ENCODE measurements at places on chromosomes 2 and 18.
A peak's percentile ranks its signal among the peaks of the same experiment; 100 is the strongest.

DNA sequence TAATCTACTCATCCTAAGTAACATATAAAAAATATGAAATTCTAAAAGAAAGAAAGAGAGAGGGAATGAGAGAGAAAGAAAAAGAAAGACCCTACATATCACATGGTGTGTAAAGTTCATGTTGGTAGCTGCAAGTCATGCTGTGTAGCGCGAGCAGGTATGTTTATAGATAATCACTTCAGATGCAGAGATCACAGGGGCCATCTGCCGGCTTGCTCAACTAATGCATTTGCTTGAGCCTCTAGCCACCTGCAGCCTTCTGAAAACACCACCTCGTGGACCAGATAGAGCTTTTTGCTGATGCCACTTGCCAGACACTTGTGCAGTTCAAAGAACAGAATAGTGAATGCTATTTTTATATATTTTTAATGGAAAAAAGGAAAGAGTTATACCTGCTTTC, 37.6 kb downstream of the CDH7 start:
- no peak for DNase-seq

DNA sequence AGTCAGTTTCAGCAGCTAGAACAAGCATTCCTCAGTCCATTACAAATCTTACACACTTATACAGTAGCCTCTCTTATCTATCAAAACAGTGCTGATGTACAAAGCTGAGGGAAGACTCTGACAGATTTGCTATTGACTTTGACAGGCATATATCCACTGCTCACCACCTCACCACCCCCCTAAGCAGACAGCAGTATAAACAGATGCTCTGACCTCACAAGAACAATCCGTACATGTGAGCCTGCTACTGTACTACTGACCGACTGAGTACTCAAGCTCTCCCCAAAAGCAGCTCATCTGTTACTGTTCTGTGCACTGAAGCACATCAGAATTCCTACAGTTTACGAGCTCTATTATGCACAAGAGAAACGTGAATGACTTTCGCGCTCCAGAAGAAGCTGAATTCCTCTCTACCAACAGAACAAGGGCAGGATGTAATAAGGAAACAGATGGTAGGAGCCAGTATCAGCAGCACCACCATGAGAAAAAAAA, 95.6 kb upstream of the PDE1A start:
- DNase-seq = no peak

- DNase-seq = peak; percentile 38
Observed at GRCh38 chr2:229748950-229749349, 34.6 kb upstream of the DNER start.

GRCh38 chr2:15556311-15556930, 4.7 kb downstream of the NBAS start:
- no peak for DNase-seq

DNA sequence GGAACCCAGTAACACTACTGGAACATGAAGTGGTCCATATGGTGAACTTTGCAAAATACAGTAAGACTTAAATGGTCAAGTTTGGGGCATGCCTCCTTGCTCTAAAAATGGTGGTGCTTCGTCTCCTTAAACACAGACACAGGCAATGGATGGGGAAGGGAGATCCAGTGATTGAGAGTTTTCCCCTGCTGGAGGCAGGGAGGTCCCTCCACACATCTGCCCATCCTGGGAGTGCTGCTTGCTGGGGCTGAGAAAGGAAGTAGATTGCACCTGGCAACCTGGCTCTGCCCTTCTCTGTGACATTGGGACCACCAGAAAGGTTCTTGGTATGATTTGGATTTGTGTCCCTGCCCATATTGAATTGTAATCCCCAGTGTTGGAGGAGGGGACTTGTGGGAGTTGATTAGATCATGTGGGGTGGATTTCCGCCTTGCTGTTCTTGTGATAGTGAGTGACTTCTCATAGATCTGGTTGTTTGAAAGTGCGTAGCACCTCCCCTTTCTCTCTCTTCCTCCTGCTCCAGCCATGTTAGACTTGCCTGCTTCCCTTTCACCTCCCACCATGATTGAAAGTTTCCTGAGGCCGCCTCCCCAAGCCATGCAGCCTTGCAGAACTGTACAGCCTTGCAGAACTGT, 35.4 kb upstream of the SKOR2 start:
- DNase-seq = no peak

GRCh38 chr2:183798535-183798934, 674.3 kb downstream of the NUP35 start:
- DNase-seq = no peak

GRCh38 chr18:5964996-5965395, 69.7 kb upstream of the TMEM200C start:
- peak; percentile 65 for DNase-seq

GRCh38 chr2:83282043-83282795, 1176.9 kb downstream of the SUCLG1 start:
- DNase-seq = no peak

GRCh38 chr2:73092146-73092783, 20.5 kb downstream of the RAB11FIP5 start:
- DNase-seq = no peak

DNA sequence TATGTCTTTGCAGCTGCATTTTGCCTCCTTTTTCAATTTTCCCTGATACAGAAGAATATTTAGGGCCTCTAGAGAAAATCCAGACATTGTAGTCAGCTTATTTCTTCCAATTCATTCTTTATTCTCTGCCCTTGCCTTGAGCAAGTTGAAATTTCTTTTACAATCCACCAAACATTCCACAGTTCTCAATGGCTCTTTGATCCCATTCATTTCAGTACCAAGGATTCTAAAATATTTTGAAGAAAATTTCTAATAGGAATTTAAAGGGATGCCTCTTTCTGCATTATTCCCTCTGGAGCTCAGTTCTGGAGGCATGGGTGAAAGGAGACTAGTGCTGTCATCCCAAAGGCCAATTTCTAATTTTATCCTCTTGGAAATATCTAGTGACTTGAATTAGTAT, 61.2 kb downstream of the COL5A2 start:
- DNase-seq = no peak

DNA sequence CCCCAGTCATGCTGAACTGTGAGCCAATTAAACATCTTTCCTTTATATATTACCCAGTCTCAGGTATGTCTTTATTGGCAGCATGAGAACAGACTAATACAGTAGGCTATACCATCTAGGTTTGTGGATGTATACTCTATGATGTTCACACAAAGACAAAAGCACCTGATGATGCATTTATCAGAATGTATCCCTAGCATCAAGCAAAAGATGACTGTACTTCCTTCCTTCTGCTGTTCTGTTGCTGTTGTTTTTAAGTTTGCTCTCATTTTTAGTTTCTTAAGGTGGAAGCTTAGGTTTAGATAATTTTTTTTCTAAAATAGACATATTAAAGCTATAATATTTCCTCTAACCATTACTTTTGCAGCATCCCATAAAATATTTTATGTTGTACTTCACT, 12.4 kb downstream of the ZSCAN30 start:
- DNase-seq = no peak
